ENCODE measurements at places on chromosomes 11 and 22.
A peak's percentile ranks its signal among the peaks of the same experiment; 100 is the strongest.

DNA sequence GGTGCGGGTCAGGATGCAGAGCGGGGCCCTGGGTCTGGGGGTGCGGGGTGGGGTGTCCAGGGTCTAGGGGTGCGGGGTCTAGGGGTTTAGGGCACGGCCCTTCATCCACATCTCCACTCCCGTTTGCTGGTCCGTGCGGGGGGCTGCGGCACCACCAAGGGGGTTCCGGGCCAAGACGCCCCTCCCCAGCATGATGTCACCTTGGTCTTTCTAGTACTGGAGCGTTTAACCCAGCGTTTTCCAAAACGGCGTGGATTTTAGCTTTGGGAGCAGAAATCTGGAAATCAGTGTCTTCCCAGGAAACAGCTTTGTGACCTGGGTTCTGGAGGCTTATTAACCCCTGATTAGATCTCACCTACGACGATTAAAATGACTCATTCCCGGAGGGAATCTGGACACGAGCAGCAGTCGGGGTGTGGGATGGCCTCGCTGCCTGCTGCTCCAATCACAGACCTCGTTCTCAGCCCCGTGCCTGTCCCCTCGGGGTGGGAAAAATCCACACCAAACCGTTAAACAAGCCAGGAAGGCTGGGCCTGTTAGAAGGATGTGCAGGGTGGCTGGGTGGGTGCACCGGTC is 759 bp downstream of the AP2A2 start:
- no peak for DNase-seq

DNA sequence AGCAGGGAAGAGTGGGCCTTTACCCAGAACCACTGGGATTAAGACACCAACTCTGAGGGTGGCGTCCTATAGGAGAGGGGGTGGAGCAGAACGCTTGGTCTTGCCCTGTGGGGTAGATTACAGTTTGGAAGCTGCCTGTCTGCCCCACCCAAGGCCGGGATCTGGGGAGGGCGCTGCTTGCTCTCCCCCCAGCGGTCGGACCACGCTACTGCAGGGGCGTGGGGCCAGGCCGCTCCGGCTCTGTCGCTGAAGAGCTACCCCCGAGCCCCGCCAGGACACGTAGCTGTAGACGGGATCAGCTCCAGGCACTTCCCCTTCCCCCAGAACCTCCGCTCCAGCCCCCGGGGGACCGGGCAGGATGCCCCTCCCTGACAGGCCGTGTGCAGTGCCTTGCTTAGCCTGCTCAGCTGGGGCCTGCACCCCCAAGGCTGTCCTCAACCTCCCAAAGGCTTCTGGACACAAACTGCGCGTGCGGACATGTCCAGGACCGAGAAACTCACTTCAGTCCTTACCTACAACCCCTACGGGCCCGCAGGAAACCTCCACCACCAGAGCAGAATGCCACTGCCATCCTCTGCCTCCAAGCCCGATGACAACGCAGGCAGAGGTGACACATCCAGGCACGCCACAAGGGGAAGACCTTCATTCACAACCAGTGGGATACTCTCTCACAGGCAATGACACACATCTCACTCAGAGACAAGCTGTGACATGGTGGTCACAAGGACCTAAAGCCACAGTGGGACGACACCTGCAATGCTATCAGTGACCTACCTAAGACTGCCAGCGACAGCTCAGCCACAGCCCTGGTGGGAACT is 3.6 kb downstream of the AHNAK start:
- peak; percentile 75 for DNase-seq

DNA sequence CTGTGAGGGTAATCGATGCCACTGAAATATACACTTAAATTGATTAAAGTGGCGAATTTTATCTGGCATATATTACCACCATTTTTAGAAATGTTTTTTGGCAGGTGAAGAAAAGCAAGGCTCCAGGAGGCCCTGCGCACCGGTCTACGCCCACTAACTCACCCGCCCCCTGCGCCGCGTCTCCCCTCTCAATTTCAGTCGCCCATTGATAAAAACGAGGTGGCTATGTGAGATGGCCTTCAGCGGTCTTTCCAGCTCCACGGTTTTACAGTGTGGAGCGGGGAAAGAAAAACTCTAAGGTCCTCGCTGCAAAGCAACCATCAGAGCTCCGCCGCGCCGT is 602 bp upstream of the AQP11 start:
- no peak for DNase-seq

GRCh38 chr22:38311323-38311620 is 6.0 kb downstream of the CSNK1E start:
- no peak for DNase-seq

GRCh38 chr11:38481391-38481790 is 1883.4 kb upstream of the RAG2 start:
- no peak for DNase-seq

GRCh38 chr11:69541001-69541285 is 59.5 kb downstream of the LINC01488 start:
- no peak for DNase-seq

- DNase-seq: no peak
These were observed 81.3 kb downstream of the CLPB start for GRCh38 chr11:72352859-72353551.

DNA sequence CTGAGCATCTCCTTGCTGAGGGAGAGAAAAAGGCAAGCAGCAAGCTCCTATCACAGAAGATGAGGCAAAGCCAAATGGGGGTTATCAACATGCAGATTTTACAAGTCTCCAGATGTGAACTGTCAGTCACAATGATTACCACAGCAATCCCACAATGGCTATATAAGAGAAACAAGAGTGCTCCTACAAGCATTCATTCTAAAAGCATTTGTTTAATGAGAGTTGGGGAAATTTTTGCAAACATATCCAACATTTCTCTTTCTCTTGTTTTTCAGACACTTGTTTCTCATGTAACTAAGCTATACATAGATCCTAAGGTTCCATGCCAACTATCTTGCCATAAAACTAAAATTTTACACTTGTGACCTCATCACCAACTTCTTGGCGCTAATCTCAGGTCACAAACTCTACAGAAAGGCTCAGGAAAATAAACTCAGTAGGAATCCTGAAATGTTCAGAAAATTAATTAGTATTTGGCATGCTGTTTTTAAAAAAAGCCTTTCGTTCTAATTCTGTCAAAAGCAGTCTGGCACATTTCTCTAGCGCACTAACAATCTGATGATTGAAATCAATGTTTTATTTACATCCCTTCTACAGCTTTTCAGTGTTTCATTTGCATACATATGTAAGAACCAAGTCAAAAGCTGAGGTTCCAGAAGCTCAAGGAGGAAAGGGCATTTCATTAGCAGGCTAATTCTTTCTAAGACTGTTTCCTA is 199.5 kb downstream of the TTC28 start:
- DNase-seq: no peak

Data from stimulated activated CD4-positive, alpha-beta T cell treated with anti-CD3 and anti-CD28 coated beads, TNF-alpha, amount 100 ng/mL, for 24 hours (primary cell).